Kidney (tissue), 22 donors: ENCODE measurements at places on chromosomes 6 and 20. TPM values are rescaled to one million over a fixed set of nuclear protein-coding genes. Genes with fewer than 3 reads are reported as not detected.

Gene CDYL
- 46.8 TPM for total RNA-seq

Gene MEA1
- total RNA-seq, result 53.2 TPM

GRCh38 chr6:93849857-93850256 lies 430.5 kb upstream of the EPHA7 start:
- H3K36me3 ChIP-seq, result no peaks in the 10 kb centered on the region
- H3K4me3 ChIP-seq, result no peak overlapping the region
- DNase-seq, result no peak
- no peaks in the 10 kb centered on the region for H3K27me3 ChIP-seq
- no peak overlapping the region for H3K27ac ChIP-seq

GRCh38 chr6:27414996-27415395 lies 26.4 kb downstream of the ZNF391 start:
- H3K4me3 ChIP-seq, result no peak overlapping the region
- no peak for DNase-seq
- H3K4me1 ChIP-seq, result no peaks in the 10 kb centered on the region
- H3K27ac ChIP-seq, result no peak overlapping the region

DNA sequence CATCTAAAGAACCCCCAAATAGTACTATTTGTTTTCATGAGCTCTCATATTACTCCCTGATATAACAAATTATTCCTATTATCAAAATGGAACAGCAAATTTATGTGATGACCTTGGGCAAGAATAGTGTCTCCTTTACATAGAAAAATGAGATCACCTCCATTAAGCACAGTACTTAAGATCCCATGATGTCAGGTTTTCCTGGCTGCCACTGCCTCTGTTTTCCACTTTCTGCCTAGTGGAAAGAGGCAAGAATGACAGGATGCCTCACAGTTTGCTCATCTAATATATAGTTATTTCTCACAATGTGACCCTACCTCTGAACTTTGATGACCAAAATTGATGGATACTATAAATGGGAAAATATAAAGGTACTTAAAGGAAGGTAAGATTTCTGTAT lies 260.1 kb upstream of the SGK1 start:
- no peak overlapping the region for H3K4me3 ChIP-seq
- H3K27ac ChIP-seq, result no peak overlapping the region
- no peaks in the 10 kb centered on the region for H3K36me3 ChIP-seq
- H3K4me1 ChIP-seq, result no peaks in the 10 kb centered on the region
- no peaks in the 10 kb centered on the region for H3K27me3 ChIP-seq

GRCh38 chr6:12967686-12968085 lies 251.1 kb downstream of the PHACTR1 start:
- H3K27ac ChIP-seq, result no peak overlapping the region
- H3K36me3 ChIP-seq, result no peaks in the 10 kb centered on the region
- H3K27me3 ChIP-seq, result no peaks in the 10 kb centered on the region
- no peak for DNase-seq

GRCh38 chr6:159726255-159726917 lies 920 bp upstream of the WTAP start:
- DNase-seq, result no peak
- H3K4me1 ChIP-seq, result peaks cover 10% of the 10 kb centered on the region
- H3K36me3 ChIP-seq, result no peaks in the 10 kb centered on the region
- peak overlapping the region; percentile 85 for H3K4me3 ChIP-seq
- peak overlapping the region; percentile 95 for H3K27ac ChIP-seq
- H3K27me3 ChIP-seq, result no peaks in the 10 kb centered on the region
